ENCODE measurements at places on chromosomes 7 and 10.

DNA sequence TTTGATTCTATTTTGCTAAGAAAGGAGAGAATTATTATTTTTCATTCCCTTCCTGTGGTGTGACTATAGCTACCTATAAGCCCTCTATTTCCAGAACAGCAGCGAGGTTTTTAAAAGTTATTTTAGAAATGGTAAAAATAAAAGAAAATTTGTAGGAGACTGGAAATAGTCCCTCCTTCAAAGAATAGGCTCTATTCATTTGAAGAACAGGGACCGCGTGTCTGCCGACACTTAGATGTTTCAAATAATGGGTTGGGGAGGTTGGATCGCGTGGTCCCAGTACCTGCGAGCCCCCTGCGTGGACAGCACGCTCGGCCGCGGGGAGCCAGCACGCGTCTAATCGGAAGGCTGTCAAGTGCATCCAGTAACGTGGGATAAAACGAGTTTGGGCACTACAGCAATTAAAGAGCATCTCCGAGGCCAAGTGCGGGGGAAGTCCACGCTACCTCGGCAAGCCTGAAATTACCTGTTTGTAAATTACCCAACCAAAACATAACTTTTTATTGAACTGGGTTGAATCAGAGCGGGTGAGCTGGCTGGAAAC lies 1.0 kb downstream of the CACNA2D1 start:
- DNase-seq = no peak

- no peak for DNase-seq
Measured at GRCh38 chr10:22649390-22649841, 65.0 kb downstream of the PIP4K2A start.

DNA sequence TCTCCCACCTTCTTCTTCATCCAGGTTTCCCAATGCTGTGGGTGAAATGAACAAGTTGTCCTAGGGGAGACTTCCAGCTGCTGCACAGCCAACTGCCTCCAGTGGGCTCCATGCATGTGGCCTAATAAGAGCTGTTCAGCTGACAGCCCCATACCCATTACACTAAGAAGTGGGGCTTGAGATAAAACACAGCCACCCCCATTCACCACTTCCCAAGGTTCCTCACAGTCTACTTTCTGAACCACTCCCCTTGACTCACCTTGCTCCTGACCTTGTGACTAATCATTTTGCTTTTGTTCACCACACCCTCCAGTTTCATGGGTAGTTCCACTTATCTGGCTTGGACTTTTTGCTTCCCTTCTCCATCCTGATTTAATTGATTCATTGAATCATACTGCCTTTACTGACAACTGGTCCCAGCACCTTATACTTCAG lies 119.3 kb downstream of the CABCOCO1 start:
- no peak for DNase-seq

GRCh38 chr7:64045301-64046040 lies at the start of gene ZNF727:
TSS of gene ZNF727 (plus strand) at chr7:64045434. CDS start at chr7:64045622, 188 bp downstream.
- no peak for DNase-seq

DNA sequence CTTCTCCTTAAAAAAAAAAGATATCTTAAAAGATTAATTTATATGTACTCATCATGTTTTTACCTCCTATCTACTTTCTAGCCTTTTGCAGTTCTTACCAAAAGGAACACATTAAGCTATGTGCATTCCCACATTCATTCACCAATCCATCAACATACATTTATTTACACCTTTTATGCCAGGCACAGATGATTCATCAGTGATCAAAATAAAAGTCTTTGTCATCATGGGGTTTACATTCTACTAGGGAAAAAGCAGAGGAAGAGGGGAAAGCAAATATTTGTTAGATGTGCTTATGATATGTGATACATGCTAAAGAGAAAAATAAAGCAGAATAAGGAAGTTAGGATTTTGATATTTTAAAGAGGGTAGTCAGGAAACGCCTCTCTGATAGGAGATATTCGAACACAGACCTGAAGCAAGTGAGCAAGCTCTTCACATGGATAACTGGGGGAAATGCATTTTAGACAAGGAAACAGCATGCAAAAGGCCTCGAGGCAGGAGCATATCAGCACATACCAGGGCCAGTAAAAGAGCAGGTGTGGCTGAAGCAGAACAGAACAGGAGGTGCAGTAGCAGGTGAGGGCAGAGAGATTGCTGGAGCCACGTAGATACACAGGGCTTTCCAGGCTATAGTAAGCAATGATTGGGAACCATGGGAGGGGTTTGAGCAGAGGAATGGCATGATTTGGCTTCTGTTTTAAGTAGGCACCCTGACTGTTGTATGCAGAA lies 67.4 kb downstream of the REEP3 start:
- no peak for DNase-seq

GRCh38 chr10:125025341-125025740 lies 83.4 kb downstream of the ZRANB1 start:
- no peak for DNase-seq

- no peak for DNase-seq
Measured at GRCh38 chr10:48361176-48361575, 54.7 kb downstream of the MAPK8 start.
